Adrenal gland (tissue), 19 donors: ENCODE measurements at places on chromosomes 16 and 17. TPM values are rescaled to one million over a fixed set of nuclear protein-coding genes. Genes with fewer than 3 reads are reported as not detected.

- no peak for DNase-seq
These were observed 21.0 kb upstream of the HERPUD1 start for GRCh38 chr16:56910654-56911539.

DNA sequence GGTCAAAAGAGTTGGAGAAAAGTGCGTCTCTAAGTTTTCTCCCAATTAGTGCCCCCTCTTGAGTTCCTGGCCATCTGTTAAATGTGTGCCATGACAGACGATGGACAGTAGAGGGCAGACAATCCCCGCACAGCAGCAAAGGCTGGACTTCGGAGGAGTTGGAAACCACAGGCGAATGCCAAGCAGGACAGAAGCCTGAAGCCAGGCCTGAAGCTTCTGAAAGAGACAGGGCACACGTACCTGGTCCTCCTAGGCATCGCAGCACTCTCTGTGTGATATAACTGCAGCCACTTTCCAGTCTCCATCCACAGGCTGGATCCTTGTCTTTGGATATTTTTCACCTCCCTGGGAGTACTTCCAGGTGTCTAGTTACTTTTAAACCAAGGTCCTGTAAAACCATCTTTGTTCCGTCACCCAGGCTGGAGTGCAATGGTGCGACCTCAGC, 14.5 kb downstream of the C17orf100 start:
- peak; percentile 75 for DNase-seq

DNA sequence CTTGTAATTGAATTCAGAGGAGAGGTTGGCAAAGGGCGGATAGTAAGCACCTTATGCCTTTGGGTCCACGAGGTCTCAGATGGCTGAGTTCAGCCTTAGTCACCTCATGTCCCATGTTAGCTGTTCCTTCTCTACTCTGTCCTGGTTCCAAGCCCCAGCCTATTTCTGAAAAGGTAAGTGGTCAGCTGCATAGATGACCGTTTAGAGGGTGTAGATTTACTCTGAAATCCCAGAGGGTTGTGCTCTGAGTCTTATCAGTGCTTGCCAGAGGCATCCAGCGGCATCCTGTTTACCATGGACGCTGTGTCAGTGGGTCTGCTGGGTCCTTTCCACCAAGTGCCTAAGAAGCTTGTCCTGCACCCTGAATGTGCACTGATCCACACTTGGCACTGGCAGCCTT, 1.9 kb downstream of the ZNF778 start:
- no peak for DNase-seq

GRCh38 chr16:22641131-22641628, 130.5 kb downstream of the NPIPB5 start:
- no peak for DNase-seq

DNA sequence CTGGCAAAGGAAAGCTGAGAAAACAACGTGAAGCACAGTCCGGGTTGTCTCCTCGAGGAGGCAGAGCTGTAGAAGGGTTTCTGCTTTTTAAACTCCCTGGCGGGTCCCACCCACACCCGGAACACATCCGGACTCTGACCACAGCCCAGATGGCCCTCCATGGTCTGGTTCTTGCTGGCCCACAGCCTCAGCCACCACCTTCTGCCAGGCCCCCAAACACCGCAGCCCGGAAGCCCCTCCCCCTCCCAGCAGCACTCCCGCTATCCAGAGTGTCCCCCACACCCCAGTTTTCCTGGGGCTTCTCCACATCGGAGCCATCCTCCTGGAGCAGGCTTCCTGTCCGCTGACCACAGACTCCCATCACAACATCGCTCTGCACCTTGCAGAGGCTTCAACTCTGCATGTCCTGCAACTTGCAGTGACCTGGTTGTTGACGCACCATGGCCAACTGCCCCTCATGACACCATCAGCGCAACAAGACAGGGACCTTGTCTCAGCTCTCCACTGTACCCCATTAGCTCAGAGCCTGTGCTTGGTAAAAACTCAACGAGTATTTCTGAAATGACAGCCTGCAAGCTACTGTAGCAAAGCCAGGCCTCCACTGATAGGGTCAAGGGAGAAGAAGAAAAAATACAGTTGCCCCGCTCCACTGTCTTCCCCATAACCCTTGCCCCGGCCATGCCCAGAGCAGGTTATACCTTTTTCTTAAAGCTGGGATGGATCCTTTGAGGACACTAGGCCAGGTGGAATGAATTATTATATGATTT, 129.8 kb downstream of the C16orf78 start:
- DNase-seq, result no peak

GRCh38 chr16:49630783-49631182, 225.1 kb downstream of the ZNF423 start:
- DNase-seq, result no peak

- DNase-seq, result peak; percentile 91
These were observed 3.4 kb upstream of the PPP1R9B start for GRCh38 chr17:50153650-50154575.

- DNase-seq, result peak; percentile 57
These were observed 46.2 kb downstream of the TUBD1 start for GRCh38 chr17:59846394-59847165.

DNA sequence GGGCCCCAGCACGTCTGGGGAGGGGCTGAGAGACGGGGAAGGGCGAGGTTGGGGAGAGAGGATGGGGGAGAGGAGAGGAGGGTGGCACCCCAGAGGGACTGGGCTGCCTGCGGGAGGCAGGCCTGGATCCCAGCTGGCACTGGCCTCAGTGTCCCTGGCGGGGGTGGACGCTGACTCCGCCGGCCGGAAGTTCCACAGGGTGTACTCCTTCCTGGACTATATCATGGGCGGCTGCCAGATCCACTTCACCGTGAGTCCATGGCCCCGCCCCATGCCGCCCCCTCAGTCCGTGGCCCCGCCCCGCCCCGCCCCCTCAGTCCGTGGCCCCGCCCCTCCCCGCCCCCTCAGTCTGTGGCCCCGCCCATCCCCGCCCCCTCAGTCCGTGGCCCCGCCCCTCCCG, 11.3 kb downstream of the CPNE7 start:
- DNase-seq, result no peak

GRCh38 chr16:57755726-57756423, 20.3 kb downstream of the KATNB1 start:
- DNase-seq, result no peak

GRCh38 chr17:45223539-45224528, 2.1 kb downstream of the FMNL1 start:
- DNase-seq, result peak; percentile 23

- no peak for DNase-seq
These were observed 159.0 kb downstream of the RAB11FIP4 start for GRCh38 chr17:31550389-31551056.

GRCh38 chr17:7042501-7043181, 1.3 kb downstream of the SLC16A11 start:
- DNase-seq, result no peak

DNA sequence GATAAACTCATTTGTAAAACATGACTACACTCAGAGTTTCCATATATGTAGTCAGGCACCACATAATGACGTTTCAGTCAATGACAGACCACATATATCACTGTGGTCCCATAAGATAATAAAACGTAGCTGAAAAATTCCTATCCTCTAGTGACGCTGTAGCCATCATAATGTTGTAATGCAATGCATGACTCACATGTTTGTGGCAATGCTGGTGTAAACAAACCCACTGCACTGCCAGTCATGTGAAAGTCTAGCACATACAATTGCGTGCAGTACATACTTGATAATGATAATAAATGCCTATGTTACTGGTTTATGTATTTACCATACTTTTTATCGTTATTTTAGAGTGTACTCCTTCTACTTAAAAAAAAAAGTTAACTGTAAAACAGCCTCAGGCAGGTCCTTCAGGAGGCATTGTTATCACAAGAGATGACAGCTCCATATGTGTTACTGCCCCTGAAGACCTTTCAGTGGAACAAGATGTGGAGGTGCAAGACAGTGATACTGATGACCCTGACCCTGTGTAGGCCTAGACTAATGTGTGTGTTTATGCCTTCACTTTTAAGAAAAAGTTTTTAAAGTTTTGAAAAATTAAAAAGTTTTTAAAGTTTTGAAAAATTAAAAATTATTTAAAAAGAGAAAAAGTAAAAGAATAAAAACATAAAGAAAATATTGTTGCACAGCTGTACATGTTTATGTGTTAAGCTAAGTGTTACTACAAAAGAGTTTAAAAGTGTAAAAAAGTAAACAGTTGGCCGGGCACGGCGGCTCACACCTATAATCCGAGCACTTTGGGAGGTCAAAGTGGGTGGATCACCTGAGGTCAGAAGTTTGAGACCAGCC, 9.0 kb downstream of the STAT5B start:
- no peak for DNase-seq

- DNase-seq, result no peak
These were observed 8.2 kb upstream of the DHX8 start for GRCh38 chr17:43475494-43476089.

GRCh38 chr16:64437706-64438324, 684.0 kb downstream of the CDH11 start:
- no peak for DNase-seq

DNA sequence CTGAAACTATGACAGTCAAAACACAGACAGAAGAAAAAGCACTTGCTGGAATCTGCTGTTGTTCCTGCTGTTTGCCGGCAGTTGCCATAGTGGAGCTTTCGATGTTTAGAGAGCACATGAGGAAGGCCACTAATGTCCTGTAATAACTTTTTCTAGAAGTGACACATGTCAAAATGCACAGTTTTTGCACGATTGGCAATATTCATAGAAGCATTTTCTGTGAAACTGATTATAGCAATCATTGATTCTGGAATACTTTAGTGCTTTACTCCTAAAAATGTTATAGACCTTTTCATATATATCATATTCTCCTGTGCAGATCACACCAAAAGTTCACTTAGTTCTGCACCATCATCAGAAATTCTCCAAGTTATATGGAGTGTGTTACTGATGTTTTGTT, 407.0 kb upstream of the SOX9 start:
- DNase-seq, result no peak

PRM3 gene
- not detected for polyA plus RNA-seq

HS3ST2 gene
- polyA plus RNA-seq, result 11.5 TPM

CCL16 gene
- 0.24 TPM for polyA plus RNA-seq

LGALS9 gene
- 39.0 TPM for polyA plus RNA-seq

ALOX15B gene
- polyA plus RNA-seq, result 5.8 TPM
